ENCODE measurements at places on chromosomes 7 and 10. TPM values are rescaled to one million over a fixed set of nuclear protein-coding genes. Genes with fewer than 3 reads are reported as not detected.

PTF1A gene
- total RNA-seq: not detected

C7orf33 gene
- not detected for total RNA-seq

KAZALD1 gene
- 0.84 TPM for total RNA-seq

DLX6 gene
- not detected for total RNA-seq

KCNIP2 gene
- 4.7 TPM for total RNA-seq

NUDCD3 gene
- total RNA-seq: 83.8 TPM

INA gene
- total RNA-seq: 17.4 TPM

GPR37 gene
- 17.4 TPM for total RNA-seq

SUV39H2 gene
- 54.9 TPM for total RNA-seq

DNA sequence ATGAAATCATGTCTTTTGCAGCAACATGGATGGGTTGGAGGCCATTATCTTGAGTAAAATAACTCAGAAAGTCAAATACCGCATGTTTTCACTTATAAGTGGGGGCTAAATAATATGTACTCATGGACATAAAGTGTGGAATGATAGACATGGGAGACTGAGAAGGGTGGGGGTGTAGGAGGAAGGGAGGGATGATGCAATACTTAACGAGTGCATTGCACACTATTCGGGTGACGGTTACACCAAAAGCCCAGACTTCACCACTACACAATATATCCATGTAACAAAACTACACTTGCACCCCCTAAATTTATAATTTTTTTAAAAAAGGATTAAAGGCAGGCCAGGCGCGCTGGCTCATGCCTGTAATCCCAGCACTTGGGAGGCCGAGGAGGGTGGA lies 13.6 kb downstream of the LGI1 start:
- DNase-seq: no peak

DNA sequence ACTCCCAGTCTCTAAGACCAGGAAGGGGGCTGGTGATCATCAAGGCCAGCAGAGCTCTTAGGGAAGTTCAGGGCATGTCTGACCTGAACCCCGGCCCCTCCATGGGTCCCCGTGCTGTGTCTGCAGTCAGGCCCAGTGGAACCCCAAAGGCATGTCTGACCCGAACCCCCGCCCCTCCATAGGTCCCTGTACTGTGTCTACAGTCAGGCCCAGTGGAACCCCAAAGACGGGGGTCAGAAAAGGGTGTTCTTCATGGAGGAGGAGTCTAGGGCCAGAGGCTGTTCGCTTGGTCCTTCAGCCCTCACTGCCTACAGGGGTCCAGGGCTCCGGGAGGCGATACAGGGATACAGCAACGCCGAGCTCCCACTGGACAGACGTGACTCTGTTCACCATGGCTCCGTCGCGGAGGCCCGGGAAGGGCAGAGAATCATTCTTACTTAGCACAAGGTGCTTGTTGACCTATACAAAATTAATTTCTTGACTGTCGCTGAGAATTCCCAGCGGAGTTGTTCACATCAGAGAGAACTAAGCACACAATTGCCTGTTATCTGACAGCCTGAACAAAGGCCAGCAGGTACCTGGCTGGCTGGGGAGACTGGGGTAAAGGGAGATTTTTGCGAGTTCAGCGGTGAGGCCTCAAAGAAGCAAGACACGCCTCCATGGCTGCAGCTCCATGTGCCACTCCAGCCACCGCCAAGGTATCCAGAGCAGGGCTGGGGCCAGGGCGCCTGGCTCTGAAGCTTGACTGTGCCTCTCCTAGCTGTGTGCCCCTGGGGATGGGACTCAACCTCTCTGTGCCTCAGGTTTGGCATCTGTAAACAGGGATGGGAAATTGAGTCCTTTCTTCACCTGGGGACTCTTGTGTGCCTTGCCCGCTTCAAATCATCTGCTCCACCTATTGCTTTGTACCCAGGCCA lies 26.8 kb downstream of the EN2 start:
- DNase-seq: no peak

- DNase-seq: no peak
Observed at GRCh38 chr7:17376595-17376994, 78.1 kb downstream of the AHR start.

- DNase-seq: no peak
Observed at GRCh38 chr10:98259606-98260315, 8.2 kb downstream of the LOXL4 start.

DNA sequence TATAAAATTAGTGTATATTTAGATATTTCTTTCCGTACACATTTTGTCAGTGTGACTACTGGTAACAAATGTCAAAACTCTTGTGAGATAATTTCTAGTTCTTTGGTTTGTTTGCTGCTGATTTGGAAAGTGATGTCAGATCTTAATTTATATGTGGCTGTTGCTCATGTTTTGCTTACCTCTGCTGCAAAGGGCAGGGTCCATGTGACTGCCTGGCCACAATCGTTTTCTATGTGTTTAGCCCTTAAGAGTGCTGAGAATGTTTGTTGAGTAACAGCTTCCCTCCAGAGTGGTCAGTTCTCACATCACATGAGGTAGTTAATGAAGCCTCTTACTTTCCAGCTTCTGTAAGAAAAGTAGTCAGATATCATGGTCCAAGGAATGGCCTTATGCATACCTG lies 4.2 kb downstream of the NRBF2 start:
- no peak for DNase-seq

- DNase-seq: no peak
Observed at GRCh38 chr10:17523917-17524316, 69.5 kb upstream of the ST8SIA6 start.

DNA sequence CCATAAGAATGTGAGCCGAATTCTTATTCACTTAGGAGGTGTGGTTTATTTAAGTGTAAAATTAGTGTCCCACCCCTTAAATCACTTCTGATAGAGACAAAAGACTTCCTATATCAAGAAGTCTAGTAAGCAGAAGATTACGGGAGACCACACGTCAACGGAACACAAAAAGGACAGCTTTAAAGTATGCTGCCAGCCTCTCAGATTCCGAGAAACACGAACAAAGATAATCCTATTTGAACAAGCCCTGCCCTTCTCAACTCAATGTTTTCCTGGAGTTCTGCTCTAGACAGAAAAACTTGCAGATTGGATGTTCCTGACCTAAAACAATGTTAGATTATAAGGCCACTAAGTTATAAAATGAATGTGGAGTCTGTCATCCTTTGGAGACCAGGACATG lies 4.9 kb upstream of the MCU start:
- no peak for DNase-seq

DNA sequence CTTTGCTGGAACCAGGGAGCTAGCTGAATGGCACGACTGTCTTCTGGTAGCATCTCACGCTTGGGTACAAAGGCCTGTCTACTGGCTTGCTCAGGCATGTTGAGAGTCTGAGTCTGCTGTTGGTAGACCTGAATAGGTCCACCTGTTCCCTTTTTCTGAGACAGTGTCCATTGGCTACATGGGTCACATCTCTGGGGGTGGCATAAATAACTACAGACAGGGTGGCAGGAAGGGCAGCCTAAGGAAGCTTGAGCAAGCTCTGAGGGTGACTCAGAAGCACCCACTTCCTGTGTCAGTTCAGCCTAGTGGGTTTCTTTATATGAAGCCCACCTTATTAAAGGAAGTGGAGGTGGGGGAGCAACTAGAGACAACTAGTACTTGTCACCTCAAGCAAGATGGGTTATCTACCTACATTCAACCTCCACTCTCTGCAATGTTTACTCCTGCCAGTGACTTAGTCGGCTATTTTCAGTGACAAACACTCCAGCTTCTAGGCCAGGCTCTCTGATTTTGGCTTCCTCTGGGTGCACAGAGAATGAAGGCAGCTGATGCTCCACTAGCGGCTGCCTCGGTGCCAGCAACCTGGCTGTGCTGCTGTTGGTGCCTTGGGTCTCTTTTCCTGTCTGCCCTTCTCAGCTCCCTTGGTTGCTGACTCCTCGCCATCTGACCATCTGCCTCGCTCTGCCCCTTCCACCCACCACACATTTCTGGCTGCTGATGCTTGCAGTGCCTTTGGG lies 5.7 kb upstream of the ZYX start:
- no peak for DNase-seq

GRCh38 chr7:122268101-122268500 lies 36.4 kb downstream of the FEZF1 start:
- no peak for DNase-seq

GRCh38 chr7:44638611-44639557 lies 32.5 kb downstream of the OGDH start:
- no peak for DNase-seq

DNA sequence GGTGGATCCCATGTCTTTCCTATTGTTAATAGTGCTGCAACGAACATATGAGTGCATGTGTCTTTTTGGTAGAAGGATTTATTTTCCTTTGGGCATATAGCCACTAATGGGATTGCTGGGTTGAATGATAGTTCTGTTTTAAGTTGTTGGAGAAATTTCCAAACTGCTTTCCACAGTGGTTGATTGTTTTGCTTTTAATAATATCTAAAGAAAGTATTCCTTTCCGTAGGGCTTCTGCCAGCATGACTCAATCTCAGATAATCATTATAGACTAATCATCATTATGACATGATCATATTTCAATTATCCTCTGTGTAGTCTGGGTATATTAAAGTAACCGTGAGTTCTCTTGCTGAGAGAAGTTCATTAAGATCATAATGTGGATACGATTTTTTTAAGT lies 110.2 kb upstream of the KMT2E start:
- no peak for DNase-seq

DNA sequence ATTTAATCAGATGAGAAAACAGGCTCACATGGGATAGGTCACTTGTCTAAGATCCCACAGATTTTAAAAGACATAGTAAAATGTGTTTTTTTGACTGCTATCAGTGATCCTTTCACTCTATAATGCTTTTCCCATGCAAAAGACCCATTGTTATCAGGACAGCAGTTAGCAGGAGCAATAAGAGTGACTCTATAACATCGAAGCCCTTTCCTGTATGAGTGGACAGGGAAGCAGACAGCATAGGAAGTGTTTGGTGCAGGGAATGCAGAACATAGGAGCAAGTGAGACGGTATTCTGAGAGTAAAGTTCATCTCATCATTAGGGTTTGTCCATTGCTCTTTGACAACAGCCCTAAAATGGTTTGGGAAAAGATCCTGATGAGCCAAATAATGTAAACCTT lies 68.5 kb downstream of the SLC25A13 start:
- DNase-seq: no peak

DNA sequence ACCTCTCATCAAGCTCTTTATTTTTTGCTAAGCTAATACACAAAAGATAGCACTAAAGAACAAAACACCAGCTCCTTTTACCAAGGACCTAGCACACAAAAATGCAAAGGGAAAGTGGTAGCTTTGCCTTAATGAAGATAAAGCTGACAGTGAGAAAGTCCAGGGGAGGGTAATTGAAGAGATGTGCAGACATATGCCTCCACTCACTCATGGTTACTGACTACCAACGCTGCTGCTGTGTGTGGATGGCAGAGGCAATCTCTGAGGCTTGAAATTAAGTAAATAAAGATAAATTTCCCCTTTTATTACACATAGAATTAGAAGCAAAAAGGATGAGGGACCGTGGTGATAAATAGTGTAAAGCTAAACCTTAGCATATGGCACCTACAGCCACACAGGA lies 87.0 kb downstream of the HGF start:
- DNase-seq: no peak

- DNase-seq: no peak
Observed at GRCh38 chr10:129939416-129940275, 24.4 kb downstream of the EBF3 start.

DNA sequence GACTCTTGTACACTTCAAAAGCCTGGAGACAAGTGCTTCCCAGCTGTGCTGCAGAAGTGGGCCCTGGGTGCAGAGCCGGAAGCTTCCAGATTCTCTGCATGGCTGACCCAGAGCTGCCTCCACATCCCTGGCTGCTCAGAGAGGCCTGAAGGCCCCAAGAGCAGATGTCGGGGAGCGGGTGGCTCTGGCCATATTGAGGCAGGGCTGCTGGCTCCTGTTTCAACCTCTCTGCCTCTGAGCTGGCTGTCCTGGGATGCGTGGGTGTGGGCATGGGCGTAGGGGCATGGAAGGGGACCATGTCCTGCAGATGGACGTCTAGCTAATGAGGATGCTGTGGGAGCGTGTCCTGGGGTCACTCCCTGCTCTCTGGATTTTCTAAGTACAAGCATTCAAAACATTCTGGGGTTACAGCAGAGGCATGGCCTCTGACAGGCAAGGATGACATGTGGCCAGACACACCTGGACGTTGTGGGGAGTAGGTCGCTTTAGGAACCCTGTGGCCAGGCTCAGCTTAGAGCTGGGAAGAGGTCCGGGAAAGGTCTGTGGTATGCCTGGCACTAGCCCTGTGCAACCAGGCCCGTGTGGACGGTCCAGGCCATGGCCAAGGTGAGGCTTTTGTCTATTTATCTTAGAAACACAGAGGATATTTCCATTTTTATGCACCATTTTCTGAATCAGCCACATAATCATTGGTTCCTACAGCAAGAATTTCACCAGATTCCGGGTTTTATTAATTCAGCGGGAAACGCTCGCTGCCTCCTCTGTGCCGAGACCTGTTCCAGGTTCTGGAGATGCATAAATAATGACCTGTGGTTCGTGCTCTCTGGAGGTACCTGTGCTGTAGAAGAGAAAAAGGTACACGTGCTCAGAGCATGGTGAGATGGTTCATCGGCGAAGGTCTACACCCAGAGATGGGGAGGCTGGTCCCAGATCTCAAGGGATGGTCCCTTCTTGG lies 361.1 kb downstream of the GLRX3 start:
- peak; percentile 20 for DNase-seq

DNA sequence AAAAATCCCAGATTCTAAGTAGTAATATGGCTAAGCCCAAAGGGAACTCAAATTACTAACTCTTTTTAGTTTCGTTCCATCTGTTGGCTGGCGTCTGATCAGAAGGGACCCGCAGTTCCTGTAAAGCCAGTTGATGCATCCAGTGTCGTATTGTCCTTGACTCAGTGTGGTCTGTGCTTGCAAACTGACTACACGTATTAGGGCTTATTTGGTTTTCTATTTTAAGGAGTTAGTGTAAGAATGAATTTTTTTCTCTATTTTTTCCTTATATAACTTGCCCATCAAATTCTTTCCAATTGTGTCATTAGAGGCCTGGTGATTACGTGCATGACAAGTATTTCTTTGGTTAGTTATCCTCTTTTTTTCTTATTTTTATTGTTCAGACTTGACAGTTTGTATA lies 9.7 kb downstream of the ABCA13 start:
- no peak for DNase-seq

DNA sequence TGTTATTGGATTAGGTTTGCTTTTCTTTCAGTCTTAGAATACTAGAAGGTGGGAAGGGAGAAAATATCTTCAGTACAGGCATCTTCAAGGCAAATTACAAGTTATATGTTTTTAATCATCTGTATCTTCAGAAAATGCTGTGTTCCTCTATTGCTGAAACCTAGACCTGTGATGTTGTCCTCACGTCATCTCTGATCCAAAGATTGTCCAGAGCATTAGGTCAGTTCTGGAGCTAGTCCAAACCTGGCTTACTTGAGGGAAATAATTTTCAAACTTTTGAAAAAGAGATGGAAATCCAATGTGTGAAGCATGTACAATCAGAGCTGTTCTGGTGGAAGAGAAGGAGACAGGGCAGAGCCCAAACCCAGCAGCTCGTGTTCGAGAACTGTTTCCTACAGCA lies 217.3 kb downstream of the ZEB1 start:
- no peak for DNase-seq

Measured in H1 (cell line).